ENCODE measurements at places on chromosomes 7 and 10.

DNA sequence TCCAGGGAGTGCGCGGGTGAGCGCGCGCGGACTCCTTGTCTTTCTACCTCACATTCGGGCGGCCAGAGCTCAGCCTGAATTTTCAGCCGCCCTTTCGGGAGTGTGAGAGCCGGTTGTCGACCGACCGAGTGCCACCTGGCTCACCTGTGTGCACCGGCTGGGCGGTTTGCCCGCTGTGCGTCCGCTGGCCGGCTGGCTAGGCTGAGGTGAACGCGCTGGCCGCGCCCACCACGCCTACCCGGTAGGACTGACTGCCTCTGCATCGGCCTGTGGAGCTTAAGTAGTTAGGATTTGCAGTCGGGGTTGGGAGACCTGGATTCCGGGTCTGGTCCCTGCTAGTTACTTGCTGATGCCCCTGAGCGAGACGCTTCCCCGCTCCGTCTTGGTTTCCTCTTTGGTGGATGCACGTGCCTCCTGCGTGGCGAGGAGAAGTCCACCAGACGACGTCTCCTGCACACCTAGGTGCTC, 553 bp downstream of the TSPAN15 start:
- DNase-seq = no peak

- DNase-seq = no peak
These were observed 13.6 kb downstream of the PON2 start for GRCh38 chr7:95421000-95421846.

GRCh38 chr7:155306673-155307470, 9.2 kb downstream of the INSIG1 start:
- DNase-seq = no peak

GRCh38 chr10:49310460-49310859, 11.5 kb downstream of the C10orf71 start:
- no peak for DNase-seq
